ENCODE measurements at places on chromosomes 2 and 18.

DNA sequence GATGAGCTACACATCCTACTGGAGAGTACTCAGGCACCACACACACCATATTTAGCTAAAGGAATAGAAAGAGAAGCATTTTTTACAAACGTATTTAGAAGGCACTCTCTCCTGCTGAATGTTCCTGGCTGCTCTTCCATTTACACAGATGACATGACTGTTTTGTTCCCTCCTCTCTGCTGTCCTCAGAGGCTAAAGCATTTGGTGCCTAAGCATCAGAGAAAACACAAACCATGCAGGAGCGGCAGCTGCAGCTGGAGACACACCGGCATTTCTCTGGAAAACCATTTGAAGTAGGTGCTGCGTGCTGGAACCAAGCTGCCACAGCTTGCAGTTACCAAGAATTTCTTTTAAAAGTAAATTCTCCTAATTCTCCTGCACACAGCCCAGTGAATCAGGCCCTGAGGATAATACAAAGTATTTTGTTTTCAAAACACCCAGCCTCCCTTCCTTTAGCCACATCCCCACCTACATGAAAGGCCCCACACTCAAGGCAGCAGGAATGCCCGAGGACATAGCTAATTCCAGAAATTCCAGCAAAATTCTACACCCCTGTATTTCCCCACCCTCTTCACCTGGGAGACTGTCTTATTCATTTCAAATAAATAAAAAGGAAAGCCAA lies 488.9 kb upstream of the SOX11 start:
- no peak for DNase-seq

DNA sequence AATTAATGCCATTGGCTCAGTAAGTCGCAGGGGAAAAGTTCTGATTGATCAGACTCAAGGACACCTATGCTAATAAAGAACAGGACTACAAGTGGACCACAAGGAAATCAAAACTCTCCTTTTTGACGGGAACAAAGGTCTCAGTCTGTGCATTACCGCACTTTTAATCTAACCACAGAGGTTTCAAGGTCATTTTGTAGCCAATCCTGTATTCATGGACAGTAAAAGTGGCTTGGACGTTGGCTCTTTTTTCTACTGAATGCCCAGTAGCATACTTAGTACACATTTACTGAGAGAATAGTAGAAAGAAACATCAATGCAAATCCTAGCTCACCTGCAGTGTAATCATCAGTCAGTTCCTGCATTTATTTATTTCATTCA lies 471.9 kb downstream of the PID1 start:
- DNase-seq: no peak

DNA sequence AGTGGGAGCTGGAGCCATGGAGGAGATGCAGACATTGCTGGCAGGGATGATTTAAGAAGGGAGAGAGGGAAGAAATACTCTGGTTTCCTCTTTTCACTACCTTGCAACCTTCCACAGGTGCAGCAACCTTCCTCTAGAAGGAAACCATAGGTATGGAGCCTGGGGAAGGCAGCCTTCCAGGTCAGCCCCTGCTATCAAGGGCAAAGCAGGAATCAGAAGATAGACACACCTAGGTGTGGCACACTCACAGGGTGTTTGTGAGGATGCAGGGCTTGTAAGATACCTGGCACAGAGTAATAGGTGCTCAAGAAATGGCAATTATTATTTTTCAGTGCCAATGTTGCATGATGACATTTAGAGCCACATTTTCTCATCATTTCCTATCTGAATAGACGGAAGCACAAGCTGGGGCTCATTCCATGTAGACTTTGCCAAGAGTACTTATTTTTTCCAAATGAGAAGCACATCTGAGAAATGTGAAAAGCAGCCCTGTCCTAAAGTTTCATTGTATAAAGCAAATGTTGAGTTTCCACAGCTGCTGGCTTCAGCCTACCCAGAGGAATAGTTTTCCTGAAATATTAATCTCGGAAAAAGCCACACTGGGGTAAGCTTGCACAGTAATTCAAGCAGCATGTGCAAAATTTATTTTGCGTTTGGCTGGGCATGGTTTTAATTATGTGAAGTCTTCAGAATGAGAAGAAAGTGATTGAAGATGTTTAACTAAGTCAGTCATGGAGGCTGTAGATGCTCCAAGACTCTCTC lies 20.6 kb downstream of the EVA1A start:
- no peak for DNase-seq

DNA sequence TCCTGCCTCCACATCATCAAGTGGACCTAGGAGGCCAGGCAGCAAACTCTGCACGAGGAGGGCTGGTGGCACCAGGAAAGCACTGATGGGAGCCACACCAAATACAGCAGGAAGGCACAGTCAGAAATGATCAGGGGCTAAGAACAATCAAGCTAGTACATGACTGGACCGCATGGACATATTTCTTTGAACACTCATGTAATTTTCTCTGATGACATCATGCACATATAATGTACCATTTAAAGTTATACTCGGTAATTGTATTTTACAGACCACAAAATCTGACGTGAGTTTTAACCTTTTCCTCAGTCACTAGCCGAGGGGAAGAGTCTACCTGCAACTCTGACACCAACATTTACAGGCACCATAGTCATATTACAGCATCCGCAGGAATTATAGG lies 76.7 kb downstream of the XDH start:
- DNase-seq: peak; percentile 82

GRCh38 chr2:99698896-99699295 lies 209.1 kb upstream of the REV1 start:
- DNase-seq: peak; percentile 41

- no peak for DNase-seq
Observed at GRCh38 chr18:51559198-51559901, 361.9 kb upstream of the MEX3C start.

DNA sequence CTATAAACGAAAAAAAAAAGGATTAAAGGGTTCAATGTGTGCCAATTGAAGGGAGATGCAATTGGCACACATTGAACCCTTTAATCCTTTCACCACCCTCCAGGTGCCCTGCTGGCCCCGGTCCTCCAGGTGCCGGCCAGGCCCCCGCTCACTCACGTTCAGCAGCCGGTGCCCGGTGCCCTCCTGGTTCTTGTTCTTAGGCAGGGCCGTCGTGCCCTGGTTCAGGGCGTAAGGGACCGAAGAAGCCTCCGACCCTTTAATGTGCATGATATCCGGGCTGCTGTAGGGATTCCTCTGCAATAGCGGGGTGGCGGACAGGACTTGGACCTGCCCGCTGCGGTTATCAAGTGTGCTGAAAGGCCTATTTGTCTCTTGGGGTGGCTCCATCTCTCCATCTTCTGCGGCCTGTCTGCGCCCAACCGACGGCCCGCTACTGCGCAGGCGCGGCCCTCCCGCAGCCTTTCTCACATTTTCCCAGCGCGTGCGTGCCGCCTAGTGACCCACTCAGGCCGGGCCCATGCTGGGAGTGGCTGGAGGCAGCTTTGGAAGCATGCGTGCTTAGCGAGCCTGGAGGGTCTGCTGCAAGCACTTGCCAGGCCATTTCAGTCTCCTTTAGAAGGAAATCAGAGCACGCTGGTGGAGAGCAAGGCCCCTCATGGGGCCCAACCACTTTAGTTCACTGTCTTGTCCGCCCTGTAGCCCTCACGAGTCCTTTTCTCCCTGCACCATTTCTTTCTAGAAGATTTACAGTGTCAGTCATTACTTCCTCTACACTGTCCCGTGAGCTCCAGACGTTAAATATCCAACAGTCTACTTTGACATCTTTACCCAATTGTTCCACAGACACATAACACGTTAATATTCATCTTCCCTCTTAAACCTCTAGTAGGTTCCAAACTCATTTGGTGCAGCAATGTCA lies 24.3 kb downstream of the TMEM237 start:
- no peak for DNase-seq

Data from A172 (cell line).